NB4 (cell line): ENCODE measurements at places on chromosomes 2 and 18.
A peak's percentile ranks its signal among the peaks of the same experiment; 100 is the strongest.

DNA sequence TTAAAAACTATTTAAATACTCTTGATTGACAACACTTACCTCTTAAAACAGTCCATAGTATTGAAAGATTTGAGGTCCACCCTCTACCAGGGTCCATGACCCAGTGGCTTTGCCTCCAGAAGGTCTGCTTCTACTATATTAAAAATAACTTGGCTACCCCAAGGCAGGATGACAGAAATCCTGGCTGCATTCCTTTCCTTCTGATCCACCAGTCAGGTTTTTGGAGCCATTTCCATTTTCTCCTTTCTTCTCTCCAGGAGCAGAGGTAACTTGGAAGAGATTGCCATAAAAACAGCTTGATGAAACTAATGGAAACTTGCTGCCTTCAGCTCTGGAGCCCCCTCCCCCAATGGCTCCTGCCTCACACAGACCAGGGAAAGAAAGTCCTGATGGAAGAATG, 2.6 kb upstream of the FAM171B start:
- no peak for DNase-seq

GRCh38 chr2:192657362-192657761, 462.6 kb upstream of the TMEFF2 start:
- DNase-seq = no peak

- peak; percentile 54 for DNase-seq
These were observed 16.9 kb upstream of the KCNG3 start for GRCh38 chr2:42510608-42511243.

DNA sequence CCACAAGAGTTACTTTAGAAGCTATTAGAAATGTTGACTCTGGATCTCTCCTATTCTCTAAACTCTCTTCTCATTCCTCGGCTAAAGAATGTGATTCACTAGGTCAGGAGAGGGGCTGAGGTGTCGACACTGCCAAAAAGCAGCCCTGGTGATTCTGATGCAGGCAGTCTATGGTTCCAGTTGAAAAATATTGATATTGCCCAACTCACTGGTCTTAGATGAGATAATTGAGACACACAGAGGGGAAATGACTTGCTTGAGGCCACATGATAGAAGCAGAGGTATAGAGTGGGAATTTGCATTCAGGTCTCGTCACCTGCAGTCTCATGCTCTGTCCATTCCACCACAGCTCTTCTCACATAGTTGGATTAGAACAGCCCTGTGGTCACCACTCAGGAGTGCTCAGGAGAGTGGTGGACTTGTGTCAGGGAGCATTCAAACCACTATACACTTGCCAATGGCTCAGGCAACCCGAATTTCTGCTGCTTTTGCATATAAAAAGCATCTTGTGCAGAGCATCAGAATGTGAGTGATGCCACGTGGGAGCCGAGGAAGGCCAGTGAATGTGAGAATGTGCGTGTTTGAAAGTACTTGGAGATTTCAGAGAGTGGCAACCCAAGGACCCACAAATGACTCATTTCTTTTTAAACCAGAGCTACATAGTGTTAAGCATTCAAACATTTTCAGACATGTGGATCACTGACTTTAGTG, 65.1 kb upstream of the CTLA4 start:
- DNase-seq = no peak

DNA sequence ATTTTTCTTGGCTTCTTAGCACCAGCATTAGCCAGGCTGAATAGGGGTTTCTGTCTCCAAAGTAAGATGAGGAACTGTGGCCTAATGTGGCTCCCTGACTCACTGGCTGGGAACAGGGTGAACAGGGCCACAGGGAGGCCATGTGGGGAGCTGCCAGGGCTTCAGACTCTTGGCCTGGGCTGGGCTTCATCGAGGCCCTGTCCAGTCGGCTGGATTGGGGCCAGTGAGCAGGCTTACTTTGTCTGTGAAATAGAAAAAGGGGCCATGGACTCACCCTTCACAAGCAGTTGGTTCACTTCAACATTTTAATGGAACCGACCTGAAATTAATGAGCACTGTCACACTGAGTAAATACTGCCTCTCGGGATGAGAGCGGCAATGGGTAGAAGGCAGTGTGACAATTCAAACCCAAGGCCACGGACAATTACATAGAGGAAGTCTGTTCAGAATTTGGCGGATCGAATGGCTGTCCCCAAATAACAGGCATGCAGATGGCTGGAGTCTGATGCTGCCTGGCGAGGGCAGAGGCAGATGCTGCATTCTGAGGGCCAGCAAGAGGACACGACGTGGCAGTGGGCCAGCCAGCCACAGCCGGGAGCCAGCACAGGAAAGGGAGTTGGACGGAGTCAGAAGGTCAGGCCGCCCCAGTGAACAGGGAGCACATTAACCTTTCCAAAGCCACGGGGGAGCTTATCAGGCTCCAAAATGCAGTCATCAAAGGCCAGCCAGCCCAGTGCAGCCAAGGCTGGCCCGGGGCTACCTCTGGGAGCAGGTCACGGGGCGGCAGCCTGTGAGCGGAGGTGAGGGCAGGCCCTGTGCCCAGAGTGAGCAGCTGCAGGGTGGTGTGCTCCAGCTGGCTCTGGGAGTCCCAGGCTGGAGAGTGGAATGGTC, 146.6 kb upstream of the REV1 start:
- no peak for DNase-seq

DNA sequence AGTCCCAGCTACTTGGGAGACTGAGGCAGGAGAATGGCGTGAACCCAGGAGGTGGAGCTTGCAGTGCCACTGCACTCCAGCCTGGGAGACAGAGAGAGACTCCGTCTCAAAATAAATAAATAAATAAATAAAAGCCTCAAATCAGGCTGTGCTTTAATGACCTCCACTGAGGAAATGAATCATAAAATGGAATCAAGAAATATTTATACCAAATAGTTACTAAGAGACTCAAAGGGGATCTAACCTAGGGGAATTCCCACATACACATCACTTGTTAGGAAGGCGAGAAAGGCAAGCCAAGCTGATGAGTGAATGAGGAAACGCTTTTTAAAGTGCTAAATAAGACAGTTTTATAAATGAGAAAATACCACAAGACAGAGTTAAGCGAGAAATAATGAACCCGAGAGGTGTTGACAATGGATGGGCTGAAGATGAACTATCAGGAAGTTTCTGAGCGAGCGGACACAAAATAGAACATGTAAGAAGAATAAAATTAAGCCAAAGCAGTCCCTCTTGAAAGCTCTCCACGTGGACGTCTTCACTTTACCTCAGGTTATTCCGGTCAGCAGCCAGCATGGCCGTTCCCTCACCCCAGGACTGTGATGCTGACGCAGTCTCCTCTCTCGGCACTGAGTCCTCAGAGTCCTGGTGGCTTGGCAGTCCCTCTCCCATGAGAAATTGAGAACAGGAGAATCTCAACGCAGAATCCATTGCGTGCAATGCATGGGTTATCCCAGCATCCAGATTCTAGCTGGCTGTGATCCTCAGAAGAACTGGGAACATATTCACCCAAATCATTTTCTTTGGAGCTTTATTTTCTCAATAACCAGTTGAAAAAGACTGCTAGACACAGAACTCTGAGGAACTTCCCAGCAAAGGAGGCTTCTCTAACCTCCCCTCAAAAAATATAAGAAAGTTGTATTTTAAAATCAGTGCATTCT, 22.3 kb downstream of the PXDN start:
- no peak for DNase-seq

DNA sequence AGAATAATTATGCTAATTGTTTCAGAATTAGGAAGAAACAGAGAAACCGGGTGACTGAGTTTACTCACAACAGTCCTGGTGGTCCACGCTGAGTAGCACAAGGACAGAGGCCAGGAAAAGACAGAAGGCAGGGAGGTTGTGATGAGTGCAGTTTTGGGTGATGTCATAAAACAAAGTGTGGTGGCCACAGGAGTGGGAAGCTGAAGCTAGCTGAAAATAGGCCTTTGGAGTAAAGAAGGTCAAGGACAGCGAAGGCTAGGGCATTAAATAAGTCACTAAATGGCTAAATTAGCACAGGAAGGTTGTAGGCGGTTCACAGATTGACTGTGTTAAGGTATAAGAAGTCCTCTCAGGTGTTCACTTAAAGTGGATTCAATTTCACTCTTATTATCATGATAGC, 120.9 kb upstream of the TTN start:
- DNase-seq = no peak

GRCh38 chr2:198991431-198991830, 466.3 kb downstream of the SATB2 start:
- peak; percentile 6 for DNase-seq

GRCh38 chr2:230798769-230799399, 65.9 kb upstream of the ITM2C start:
- peak; percentile 77 for DNase-seq

- DNase-seq = no peak
These were observed 8.5 kb downstream of the SP9 start for GRCh38 chr2:174343343-174343622.

DNA sequence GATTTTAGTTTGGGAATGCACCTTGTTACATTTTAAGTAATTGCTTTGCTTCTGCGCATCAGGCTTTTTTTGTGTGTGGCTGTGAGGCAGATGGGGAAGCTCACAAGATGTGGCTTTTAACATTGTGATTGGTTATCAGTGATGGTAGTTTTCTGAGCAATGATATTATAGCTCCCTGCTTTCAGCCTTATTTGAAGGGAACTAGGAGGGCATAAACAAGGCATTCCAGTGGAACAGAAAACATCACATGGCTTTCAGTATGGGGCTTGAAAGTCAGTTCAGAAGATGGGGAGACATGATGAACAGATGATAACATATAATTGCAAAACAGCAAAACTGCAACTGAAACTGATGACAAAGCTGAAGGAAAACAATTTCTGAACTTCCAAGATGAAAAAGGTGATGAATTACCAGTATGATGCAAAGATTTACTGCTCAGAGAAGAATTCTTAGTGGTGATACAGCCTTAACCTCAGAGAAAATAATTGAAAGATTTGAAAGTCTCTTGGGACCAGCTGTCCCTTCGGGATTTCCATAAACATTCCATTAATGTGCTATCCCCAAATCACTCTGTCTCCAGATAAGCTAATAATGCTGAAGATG, 439.7 kb downstream of the RND3 start:
- DNase-seq = no peak

DNA sequence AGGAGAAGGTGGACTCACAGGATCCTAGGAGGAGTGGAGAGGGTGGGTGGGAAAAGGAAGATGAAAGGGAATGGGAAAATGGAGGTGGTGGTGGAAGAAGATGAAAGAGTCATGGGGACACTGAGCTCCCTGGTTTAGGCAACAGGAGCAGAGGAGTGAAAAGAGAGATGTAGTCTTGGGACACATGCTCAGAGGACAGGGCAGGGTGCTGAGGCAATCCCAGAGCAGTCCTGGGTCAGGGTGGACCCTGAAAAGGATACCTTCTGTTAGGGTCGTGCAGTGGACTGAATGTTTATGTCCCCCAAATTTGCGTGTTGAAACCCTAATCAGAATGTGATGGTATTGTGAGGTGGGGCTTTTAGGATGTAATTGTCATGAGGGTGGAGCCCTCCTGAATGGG, 37.9 kb downstream of the SUCLG1 start:
- no peak for DNase-seq

GRCh38 chr2:71341645-71342044, 10.1 kb downstream of the ZNF638 start:
- DNase-seq = no peak

GRCh38 chr18:59900222-59901128, 679 bp downstream of the PMAIP1 start:
- peak; percentile 91 for DNase-seq

GRCh38 chr18:54557958-54558357, 33.1 kb upstream of the DYNAP start:
- no peak for DNase-seq

GRCh38 chr2:41827354-41827971, 220.4 kb upstream of the PKDCC start:
- no peak for DNase-seq

DNA sequence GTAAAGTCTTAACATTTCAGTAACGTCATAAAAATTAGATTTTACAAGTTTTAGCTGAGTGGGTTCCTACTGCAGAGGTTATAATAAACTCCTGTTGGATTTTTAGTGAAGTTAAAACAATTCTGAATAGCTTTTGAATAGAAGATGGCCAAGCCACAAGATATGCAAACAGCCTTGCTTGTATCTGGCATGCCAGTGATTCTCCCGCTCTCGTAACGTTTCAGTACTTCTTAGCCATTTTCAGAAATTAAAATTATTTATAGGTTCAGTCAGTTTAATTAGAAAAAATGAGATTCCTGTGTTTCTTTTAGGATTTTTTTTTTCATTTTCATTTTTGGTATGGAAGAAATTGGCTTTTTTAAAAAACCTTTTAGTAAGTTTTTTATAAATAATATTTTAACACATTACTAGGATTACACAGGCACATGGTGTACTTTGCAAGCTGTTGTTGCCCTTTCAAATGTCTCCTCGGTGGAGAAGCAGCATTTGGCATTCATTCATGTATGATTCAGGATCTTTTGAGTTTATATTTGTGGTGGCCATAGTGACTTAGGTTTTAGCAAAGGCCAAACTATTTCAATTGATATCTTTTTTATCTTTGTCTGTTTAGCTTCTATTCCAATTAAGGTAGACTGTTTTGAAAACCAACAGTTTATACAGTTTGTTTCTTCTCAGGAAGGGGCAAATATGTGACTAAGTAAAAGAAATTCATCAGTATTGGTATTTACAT, 30.6 kb upstream of the RND3 start:
- no peak for DNase-seq

DNA sequence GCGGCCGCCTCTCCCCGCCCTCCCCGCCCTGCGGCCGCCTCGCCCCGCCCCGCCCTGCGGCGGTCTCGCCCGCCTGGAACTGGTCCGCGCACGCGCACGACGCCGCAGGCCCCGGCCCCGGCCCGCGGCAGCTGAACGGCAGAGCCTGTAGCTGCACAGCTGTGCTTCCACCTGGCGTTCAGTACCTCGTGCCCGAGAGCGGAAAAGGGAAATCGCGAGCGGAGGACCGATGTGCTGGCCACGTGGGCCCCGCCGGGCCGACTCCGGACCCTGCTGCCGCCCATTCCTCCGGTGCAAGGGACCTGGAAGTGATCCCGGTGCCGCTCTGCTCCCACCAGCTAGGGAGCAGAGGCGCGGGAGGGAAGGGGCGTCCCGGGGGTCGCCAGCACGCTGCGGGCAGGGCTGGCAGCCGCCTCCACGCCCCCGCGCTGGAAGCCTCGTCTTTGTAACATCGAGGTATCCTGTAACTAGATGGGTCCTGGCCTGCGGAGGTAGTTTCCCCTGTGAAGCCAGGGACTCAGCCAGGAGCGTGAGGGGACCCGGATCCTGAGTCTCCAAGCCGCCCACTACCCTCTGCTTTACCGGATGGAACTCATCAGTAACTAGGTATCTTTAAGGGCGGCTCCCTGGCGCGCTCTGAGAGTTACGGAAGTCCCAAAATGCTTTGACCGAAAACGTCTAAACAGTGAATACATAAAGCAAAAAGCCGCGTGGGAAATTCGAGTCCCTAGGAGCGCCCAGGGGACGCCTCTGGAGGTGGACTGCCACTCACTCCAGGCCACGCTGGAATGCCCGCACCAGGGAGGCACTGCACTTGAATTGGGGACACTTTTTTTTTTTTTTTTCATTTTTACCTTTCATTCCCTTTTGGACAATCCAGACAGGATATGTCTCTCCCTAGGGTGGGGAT, 704 bp upstream of the ODC1 start:
- peak; percentile 96 for DNase-seq

- DNase-seq = no peak
These were observed 653.5 kb upstream of the LRRTM4 start for GRCh38 chr2:78175645-78176044.

- DNase-seq = no peak
These were observed 11.9 kb downstream of the ADCYAP1 start for GRCh38 chr18:916562-916961.
